ENCODE measurements at places on chromosomes 13 and 19.
A peak's percentile ranks its signal among the peaks of the same experiment; 100 is the strongest.

GRCh38 chr13:49225223-49226042 is 5.3 kb downstream of the MLNR start:
- peak; percentile 16 for DNase-seq

- no peak for DNase-seq
These were observed 246.4 kb downstream of the GPC5 start for GRCh38 chr13:91644806-91645205.

DNA sequence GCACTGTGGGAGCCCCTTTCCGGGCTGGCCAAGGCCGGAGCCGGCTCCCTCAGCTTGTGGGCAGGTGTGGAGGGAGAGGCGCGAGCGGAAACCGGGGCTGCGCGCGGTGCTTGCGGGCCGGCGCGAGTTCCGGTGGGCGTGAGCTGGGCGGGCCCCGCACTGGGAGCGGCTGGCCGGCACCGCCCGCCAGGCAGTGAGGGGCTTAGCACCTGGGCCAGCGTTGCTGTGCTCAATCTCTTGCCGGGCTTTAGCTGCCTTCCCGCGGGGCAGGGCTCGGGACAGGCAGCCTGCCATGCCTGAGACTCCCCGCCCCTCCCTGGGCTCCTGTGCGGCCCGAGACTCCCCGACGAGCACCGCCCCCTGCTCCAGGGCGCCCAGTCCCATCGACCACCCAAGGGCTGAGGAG is 405.2 kb upstream of the PRR20A start:
- no peak for DNase-seq

DNA sequence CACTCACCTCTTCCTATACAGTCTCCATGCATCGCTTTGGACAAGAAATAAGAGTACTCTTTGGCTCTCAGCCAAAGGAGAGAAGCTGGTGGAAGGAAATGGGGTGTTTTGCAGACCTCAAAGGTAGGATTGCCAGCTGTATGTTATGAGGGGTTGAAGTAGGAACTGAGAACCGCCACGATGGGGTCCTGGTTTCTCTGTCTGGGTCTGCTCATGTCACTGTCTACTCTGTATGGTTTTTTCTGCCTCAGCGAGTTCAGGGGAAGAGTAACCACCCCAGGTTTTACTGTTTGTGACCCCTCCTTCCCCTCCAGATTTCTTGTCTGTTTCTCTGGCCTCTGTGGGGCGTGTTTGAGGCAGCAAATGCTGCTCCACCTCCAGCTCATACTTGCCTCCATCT is 4.1 kb downstream of the ZNF805 start:
- DNase-seq = no peak

- DNase-seq = peak; percentile 78
These were observed at the start of gene B3GNT3 for GRCh38 chr19:17794731-17795494. B3GNT3 (plus strand) TSS chr19:17795138; CDS start chr19:17807808, 12,670 bp downstream.

DNA sequence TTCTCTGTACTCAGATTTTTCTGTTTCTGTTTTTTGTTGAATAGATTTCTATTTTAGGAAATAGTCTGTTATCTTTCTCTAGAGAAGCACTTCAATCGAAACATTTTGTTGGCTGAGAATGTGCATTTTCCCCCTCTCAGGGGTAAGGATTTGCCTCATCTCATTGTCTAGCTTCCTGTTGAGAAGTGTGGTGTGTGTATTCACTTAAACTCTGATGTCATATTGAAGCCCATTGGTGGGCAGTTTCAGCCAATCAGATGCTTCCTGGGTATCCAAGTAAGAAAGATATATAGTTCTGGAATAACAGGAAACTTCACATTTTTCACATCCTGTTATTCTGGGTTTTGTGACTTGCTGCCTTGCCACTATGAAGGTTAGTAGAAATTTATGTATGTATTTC is 87.6 kb downstream of the ARHGEF7 start:
- peak; percentile 89 for DNase-seq

GRCh38 chr13:51585696-51586095 is 1.4 kb downstream of the WDFY2 start:
- no peak for DNase-seq

DNA sequence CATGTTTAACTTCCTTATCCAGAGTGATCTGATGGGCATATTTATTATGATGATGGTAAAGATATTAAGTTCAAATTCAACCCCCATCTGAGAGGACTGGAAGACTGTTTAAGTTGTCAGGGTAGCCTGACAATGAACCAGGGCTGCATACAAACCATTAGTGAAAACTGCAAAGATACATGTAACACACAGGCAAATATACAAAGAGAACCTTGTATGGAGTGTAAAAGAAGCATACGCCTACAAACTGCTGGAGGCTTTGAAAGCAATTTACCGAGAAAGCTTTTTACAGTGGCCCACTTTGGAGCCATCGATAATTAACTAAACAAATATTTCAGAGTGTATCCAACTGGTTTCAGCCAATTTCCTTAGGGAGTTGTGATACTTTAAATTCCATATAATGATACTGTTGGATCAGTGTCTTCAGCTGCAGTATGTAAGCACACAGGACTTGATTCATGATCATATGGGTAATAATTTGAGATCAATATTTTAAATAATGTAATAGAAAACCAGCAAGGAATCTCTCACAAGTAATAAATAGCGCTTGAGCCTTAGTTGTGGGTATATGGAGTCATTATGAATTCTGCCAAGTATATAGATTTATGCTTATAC is 231.5 kb upstream of the SPRY2 start:
- no peak for DNase-seq

DNA sequence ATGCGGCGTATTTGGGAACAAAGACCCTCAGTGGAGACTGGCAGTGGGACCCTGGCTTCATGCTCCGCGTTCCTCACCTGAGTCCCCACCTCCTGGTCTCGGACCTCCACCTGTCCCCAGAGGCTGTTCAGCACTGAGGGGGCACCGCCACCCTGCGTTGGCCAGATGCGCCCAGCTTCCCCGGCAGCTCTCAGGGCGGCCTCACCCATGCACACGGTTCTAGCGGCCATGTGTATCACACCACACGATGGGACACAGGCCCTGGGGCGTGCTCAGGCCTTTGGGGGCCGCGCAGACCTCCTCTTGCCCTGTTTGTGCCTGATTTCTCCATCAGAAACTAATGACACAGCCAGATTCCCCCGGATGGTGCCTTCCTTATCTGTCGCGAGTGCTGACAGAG is 138.1 kb downstream of the KDM4B start:
- DNase-seq = no peak
